ELF-1 (cell line): ENCODE measurements at places on chromosomes 5 and 9.
A peak's percentile ranks its signal among the peaks of the same experiment; 100 is the strongest.

GRCh38 chr9:124481115-124481514 is 26.1 kb downstream of the NR5A1 start:
- no peak for DNase-seq

DNA sequence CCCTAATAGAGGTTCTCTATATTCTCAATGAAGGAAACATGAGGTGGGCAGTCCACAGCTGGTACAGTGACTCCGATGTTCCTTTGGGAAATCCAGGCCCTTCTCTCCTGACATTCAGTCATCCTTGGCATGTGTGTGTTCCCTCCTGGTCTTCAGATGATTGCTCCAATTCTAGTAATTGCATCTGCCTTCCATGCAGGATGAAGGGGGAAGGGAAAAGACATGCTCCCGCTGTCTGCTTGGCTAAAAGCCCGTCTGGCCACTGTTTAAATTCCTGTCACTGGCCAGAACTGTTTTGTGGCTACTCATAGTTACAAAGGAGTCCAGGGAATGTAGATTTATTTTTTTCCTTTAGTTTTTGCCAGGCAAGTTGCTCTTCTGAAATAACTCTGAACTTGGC is 65.0 kb downstream of the MAST4 start:
- peak; percentile 10 for DNase-seq

- no peak for DNase-seq
Observed at GRCh38 chr5:113278976-113279375, 155.8 kb downstream of the TSSK1B start.

- peak; percentile 46 for DNase-seq
Observed at GRCh38 chr5:96807075-96807654, 580 bp downstream of the ERAP1 start.

GRCh38 chr9:105281272-105281671 is 36.8 kb downstream of the SLC44A1 start:
- DNase-seq = no peak

DNA sequence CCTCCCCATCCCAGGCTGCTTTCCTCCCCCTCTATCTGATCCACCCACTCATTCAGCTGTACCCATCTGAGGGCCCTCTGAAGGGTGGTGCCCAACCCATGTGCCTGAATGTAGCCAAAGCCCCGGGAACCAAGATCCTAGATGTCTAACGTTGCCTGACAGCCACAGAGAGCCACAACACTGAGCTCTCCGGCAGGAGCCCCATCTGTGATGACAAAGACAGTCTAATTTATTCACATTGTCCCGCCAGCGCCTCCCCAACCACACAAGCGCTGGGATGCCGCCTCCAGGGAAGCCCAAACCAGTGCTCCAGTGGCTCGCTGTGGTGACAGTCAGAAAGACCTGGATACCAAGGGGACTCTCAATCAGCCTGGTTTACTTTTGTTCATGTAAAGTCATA is 8.4 kb downstream of the IGFBPL1 start:
- peak; percentile 57 for DNase-seq

DNA sequence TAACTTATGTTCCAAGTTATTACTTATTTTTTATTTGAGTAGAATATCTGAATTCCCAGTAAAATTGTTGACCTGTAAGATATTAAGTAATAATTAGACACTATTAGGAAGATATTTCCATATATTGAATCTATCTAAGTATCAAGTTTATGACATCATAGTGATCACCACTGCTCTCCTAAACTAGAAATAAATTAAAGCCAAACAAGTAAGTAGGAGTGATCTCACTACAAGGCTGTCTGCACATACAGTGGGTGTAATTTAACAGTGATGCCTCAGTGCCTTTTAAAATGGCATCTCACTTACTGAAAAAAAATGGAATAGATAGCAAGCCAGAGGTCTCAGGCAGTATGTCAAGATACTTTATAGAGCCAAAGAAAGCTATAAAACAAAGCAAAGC is 789.6 kb downstream of the KCTD16 start:
- DNase-seq = no peak

GRCh38 chr5:149448831-149449714 is 70.0 kb upstream of the IL17B start:
- DNase-seq = no peak

DNA sequence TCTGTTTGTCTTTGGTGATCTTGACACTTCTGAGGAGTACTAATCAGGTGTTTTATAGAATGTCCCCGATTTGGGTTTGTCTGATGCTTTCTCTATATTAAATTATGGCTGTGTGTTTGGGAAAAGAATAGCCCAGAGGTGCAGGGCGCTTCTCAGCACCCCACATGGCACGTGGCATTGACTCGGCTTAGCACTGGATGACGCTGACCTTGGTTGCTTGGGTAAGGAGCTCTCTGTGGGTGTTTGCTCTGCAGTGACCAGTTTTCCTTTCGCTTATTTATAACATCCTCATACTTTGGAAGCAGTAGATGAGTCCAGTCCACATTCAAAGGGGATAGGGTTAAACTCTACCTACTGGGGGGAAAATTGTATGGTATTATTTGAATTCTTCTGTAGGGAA is 12.5 kb upstream of the FAM120AOS start:
- DNase-seq = no peak

- no peak for DNase-seq
Observed at GRCh38 chr9:22050924-22051323, 41.8 kb upstream of the CDKN2B start.

DNA sequence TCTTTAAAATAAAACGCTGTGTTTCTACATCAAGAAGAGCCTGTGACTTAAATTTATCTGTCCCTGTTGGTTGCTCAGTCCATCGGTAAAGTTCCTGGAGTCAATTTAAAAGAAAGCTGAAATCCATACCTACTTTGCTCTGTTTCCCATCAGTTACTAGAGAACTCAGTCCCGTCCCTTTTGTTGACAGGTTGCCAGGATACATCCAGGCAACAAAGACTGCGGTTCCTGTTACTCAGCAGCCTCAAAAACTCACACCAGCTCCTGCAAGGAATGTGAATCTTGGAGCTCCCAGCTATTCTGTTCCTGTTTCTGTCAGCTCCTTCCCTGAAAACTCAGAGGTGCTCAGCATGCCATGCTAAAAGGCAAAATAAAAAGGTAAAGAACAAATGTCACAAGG is at the start of gene ZNF474:
Gene ZNF474 (plus strand): TSS at position 241 of the 400 bp plus-strand sequence. CDS start 22,445 bp downstream, outside the sequence.
- DNase-seq = peak; percentile 90

- DNase-seq = no peak
Observed at GRCh38 chr9:112506571-112506970, 19.9 kb downstream of the KIAA1958 start.

GRCh38 chr5:109550077-109550476 is 139.7 kb upstream of the MAN2A1 start:
- DNase-seq = no peak

DNA sequence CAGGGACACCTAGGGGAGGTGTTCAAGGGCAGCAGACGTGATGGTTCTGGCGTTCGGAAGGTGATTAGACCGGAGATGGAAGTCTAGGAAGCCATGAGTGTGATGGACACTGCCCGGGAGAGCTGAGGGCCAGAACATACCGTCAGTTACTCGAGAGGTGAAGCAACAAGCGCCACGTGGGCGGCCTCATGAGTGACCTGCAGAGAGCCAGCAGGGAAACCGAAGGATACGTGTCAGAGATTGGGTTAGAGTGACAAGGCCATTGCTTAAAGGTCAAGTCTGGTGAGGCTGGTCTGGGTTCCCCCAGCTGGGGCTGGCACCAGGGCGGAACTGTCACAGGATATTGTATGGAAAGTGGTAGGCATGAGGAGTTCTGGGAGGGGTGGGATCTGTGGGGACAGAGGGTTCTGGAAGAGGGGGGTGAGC is 60.0 kb downstream of the C9orf50 start:
- no peak for DNase-seq

DNA sequence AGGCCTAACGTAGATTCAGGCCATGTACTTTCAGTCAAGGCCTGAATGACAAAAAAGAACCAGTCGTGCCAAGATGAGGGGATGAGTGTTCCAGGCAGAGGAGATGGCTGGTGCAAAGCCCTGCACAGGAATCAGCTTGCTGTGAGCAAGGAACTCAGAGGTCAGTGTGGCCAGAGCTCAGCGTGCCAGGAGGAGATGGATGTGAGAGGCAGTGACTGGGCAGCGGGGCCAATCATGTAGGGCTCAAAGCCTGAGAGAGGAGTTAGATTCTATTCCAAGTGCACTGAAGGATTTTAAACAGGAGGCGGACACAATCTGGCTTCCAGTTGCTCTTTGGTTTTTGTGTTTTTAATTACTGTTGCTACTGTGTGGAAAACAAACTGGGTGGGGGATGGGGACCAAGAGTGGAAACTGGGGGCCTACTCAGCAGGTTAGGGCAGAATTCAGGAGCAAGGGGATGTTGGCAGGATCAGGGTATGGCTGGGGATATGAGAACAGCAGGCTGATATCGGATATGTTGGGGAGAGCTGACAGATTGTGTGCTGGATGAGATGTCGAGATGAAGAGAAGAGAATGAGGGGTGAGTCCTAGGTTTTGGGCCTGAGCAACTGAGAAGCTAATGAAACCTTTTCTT is 64.3 kb downstream of the ANGPTL2 start:
- no peak for DNase-seq

GRCh38 chr5:150672237-150672883 is 11.3 kb downstream of the MYOZ3 start:
- DNase-seq = peak; percentile 77

DNA sequence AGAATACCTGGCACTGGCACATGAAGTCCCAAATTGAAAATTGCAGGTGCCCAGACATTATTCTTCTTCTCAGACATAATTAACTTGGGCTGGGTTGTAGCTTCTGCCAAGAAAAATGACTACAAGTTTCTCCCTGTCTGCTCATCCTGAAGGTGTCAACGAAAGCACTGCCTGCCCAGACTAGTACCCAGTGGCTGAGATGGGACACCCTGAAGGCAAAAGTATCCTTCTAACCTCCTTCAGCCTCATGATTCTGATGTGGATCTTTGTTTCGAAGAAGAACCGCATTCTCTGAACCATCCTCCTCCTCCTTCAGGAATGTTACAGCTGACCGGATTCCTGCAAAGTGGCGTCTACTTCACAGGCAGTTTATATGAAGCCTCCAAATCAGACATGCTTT is 161.1 kb upstream of the FST start:
- no peak for DNase-seq

GRCh38 chr5:156396063-156396829 is 69.3 kb downstream of the SGCD start:
- DNase-seq = no peak

DNA sequence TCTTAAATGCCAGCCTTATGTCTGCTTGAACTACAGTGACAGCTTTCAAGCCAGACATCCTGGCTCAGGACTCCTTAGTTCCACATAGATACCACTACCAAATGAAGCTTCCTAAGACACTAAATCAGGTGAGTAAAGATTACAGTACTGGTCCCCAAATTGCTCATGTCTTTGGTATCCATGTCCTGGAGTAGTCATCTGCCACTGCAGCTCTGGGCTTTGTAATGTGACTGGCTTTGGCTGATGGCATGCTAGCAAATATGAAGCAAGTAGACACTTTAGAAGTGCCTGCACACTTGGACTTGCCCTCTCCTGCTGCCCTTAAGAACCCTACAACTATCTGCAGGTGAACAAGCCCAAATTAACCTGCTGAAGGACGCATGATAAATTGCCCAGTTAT is 334.9 kb downstream of the BNC2 start:
- no peak for DNase-seq

GRCh38 chr5:62608529-62609511 is 30.2 kb downstream of the LRRC70 start:
- no peak for DNase-seq

DNA sequence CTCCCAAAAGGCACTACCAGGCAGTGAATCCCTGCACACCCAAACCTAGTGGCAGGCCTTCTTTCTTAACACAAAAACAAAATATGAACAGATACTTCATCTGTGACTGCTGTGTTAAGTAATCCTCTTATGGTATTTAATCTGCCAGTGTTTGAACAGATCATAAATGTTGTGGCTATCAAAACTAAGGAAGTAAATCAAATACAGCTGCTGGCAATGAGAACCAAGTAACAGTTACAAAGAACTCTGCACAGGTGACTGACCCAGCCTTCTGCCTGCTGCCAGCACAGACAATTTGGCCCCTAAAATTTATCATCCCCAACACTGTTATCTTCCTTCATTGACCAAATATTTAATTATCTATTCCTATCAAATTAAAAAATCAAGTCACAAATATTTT is 78.0 kb downstream of the GNAQ start:
- DNase-seq = no peak

GRCh38 chr5:174083056-174083827 is 37.7 kb downstream of the NSG2 start:
- no peak for DNase-seq

- DNase-seq = no peak
Observed at GRCh38 chr9:95605816-95606488, 89.2 kb upstream of the PTCH1 start.

- no peak for DNase-seq
Observed at GRCh38 chr5:145198525-145199260, 636.4 kb downstream of the PRELID2 start.

- DNase-seq = no peak
Observed at GRCh38 chr9:15077946-15078729, 167.9 kb upstream of the FREM1 start.

GRCh38 chr5:38775218-38775840 is 70.5 kb upstream of the OSMR start:
- DNase-seq = no peak

GRCh38 chr9:134781591-134782302 is 98.9 kb upstream of the FCN2 start:
- DNase-seq = no peak

DNA sequence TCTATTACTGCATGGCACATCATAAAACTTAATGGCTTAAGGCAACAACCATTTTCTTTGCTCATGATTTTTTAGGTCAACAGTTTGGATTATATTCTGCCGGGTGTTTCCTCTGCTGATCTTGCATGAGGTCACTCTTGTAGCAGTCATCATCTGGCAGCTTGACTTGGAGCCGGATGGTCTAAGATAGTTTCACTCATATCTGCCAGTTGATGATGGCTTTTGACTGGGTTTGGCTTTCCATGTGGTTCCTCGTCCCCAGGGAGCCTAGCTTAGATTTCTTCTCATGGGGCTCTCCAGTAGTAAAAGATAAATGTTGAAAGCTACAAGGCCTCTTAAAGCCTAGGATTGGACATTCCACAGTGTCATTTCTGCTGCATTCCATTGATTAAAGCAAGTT is 27.4 kb downstream of the LNPEP start:
- peak; percentile 10 for DNase-seq

DNA sequence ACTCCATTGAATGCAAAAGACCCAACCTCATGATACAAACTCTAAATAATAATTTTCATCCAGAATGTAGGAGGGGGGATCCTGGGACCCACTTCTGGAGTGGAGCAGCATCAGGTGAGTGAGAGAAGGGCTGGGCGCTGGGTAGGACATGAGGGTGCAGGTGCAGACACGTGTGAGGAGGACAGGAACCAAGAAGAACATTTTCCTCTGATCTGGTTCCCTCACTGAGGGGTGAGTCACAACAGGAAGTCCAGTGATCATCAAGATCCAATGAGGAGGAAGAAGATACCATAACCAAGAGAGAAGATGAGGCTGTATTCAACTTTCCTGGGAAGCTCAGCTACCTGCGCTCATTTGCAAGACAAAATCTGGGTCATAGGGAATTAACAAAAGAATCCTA is 57.4 kb downstream of the SFXN1 start:
- no peak for DNase-seq

- no peak for DNase-seq
Observed at GRCh38 chr9:31492229-31492628, 892.2 kb upstream of the ACO1 start.
